ENCODE measurements at places on chromosomes 16 and 17.

- no peak for DNase-seq
Measured at GRCh38 chr17:83190004-83190385, 110.6 kb downstream of the METRNL start.

DNA sequence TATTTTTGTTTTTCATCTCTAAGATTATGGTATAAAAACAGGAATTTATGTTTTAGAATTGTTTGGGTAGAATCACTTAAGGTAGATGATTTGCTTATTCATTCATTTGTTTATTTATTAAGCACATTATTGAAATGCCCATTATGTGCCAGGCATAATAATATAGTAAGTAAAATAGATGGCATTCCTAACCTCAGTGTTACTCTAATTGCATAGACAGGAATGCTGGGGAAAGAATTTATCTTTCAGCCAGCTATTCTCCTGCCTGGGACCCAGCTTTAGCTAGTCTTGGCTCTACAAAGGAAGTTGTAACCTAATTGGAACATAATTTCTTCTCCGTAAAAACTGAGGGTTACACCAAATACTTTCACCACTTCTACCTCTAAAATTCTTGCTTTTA, 44.6 kb downstream of the NFAT5 start:
- DNase-seq, result no peak

DNA sequence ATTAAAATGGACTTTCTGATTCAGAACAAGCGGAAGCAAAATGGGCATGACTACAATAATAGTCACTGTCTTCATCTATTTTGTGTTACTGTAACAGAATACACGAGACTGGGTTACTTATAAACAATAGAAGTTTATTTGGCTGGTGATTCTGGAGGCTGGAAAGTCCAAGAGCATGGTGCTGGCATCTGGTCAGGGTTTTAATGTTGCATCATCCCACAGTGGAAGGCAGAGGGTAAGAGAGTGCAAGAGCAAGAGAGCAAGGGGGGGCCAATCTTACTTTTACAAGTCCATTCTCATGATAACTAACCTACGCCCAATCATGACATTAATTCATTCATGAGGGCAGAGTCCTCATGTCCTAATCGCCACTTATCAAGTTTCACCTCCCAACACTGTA, 189.2 kb downstream of the TOX3 start:
- no peak for DNase-seq

DNA sequence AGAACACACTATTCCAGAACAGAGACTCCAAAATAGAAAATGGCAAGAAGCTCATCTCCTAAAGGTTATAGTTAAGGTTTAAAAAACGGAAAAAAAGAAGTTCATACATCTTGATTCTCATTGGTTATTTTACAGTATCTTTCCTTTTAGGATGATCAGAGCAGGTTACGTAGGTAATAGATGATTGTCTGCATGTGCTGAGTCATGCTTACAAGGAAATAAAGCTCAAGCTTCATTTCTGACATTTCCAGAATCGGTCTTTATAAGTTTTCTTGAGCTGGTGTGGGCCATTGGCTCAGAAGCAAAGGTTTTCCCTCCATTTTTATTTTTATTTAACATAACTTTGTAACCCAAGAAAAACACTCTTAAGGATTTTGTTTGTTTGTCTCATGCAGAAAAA, 1030.3 kb upstream of the CDH8 start:
- no peak for DNase-seq

DNA sequence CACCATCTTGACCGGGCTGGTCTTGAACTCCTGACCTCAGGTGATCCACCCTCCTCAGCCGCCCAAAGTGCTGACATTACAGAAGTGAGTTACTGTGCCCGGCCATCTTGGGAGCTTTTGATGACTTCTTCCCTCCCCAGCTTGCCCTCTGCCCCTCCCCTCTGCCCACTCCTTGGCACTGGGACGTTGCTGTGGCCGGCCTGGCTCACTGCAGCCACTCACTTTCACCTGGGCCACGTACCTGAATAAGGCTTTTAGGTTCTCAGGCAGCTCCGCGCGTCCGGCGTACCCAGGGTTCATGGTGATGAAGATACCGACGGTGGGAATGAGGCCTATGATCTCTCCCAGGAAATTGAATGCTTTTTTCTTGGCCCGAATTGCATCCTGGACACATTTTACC, 81.6 kb downstream of the DNAH17 start:
- no peak for DNase-seq

DNA sequence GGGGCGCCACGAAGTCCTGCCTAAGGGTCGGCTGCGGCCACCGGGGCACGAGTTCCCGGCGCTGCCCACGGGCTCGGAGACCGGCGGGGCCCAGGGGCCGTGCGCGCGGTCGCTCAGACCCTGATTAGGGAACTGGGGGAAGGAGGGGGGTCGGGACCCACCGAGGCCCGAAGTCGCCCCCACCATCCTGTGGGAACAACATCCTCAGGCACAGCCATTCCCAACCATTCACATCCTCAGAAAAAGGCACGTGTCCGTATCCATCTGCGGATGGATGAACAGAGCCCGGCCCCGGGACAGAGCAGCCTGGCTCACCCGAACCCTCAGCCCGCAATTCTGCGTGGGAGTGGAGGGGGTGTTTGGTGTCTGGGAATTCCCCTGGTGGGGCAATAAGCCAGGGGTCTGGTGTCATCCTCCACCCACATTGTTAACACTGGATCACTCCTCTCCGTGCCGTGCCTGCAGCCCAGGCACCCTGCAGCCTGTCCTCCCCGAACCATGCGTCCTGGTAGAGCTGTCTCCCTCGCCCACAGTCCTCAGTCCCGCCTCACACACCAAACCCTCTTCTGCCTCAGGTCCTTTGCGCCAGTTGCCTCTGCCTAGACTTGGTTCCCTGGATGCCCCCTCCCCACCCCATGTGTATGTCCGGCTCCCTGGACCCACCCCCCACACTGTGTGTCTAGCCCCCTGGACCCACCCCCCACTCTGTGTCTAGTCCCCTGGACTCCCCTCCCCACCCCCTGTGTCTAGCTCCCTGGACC, 789 bp upstream of the CCDC57 start:
- DNase-seq, result peak; percentile 73

DNA sequence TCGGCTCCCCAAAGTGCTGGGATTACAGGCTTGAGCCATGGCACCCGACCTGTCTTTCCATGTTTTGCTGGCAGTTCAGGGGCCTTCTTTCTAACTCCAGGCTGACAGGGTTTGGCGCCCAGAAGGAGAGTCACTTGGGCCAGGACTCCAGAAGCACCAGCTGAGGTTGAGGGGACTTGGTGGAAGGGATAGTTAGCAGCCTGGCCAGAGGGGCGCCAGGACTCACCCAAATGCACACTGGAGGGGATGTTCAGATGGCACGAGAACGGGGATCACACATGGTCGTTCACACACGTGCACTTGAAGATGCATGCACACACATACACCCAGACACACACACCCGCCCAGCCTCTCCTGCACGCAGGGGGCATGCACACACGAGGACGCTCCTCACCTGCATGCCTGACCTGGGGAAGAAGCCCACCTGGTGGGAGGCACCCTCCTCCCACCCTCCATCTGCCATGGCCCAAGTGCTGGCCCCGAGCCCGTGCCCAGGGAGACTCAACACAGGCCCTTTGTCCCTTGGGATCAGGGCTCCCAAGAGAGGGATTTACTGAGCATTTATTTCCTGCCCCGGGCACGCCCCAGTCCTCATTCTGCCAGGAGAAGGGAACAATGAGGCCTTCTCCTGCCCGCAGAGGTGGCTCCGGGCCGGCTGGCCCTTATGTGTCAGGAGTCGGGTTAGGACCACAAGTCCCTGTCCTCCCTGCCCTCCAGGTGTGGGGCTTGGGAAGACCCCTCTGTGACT, 2.3 kb upstream of the PRSS21 start:
- DNase-seq, result no peak

- no peak for DNase-seq
Measured at GRCh38 chr17:73184136-73184993, 8.5 kb upstream of the COG1 start.

All from CD4-positive, alpha-beta T cell treated with Interleukin-12 subunit alpha and Interleukin-12 subunit beta, for 1 hour (primary cell).